ENCODE measurements at places on chromosomes 5 and 9.
A peak's percentile ranks its signal among the peaks of the same experiment; 100 is the strongest.

GRCh38 chr5:171450423-171451331 lies 31.2 kb downstream of the FGF18 start:
- peak; percentile 79 for DNase-seq

GRCh38 chr5:140344683-140345423 lies 1.6 kb downstream of the HBEGF start:
- no peak for DNase-seq

- no peak for DNase-seq
Observed at GRCh38 chr9:21002040-21002439, 29.4 kb downstream of the HACD4 start.

GRCh38 chr5:137191179-137191578 lies 307.9 kb downstream of the SPOCK1 start:
- no peak for DNase-seq

- no peak for DNase-seq
Observed at GRCh38 chr9:32722704-32723103, 60.6 kb upstream of the TMEM215 start.

- no peak for DNase-seq
Observed at GRCh38 chr9:30065888-30066287, 2318.6 kb upstream of the ACO1 start.

- no peak for DNase-seq
Observed at GRCh38 chr9:83965350-83966208, 14.4 kb downstream of the HNRNPK start.

- DNase-seq, result peak; percentile 48
Observed at GRCh38 chr9:114180696-114181606, 25.6 kb downstream of the COL27A1 start.
